GM12891 (cell line): ENCODE measurements at places on chromosomes 12 and 14.

DNA sequence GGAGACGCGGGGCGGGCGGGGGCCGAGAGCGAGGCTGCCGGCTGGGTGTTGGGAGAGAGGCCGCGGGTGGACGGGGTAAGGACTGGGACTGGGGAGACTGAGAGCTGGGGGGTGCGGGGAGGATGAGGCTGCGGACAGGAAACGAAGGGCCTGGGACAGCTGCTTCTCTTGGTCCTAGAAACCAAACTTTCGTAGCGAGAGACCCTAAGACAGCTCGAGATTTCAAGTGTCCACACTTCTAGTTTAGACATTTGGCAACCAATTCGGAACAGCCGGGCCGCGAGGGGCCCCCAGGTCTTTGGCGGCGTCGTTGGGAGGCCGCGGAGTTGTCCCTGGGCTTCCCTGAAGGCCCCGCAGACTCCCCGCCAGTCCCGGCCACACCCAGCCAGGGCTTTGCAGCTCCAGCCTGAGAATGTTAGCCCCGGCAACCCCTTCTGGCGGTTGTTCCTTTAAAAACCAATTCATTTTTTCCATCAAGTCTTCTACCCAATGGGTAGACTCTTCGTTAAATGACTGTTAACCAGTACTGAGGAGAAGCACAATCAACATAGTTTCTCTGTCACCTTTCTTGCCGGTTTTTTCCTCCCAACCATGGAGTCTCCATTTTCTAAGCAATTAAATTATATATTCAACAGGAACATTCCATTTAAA is 11.5 kb downstream of the NKX2-1 start:
- DNase-seq = no peak

GRCh38 chr12:97182769-97183168 is 275.7 kb downstream of the NEDD1 start:
- DNase-seq = no peak

GRCh38 chr14:61489932-61490331 is 168.6 kb downstream of the PRKCH start:
- no peak for DNase-seq

DNA sequence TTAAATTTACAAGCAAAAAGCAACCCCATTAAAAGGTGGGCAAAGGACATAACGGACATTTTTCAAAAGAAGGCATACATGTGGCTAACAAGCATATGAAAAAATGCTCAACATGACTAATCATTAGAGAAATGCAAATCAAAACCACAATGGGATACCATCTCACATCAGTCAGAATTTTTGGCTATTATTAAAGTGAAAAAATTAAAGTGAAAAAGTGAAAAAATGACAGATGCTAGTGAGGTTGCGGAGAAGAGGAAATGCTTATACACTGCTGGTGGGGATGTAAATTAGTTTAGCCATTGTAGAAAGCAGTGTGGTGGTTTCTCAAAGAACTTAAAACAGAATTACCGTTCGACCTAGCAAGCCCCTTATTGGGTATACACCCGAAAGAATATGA is 7.9 kb downstream of the OTOGL start:
- no peak for DNase-seq

GRCh38 chr12:107320929-107321631 is 227.7 kb upstream of the CRY1 start:
- no peak for DNase-seq

DNA sequence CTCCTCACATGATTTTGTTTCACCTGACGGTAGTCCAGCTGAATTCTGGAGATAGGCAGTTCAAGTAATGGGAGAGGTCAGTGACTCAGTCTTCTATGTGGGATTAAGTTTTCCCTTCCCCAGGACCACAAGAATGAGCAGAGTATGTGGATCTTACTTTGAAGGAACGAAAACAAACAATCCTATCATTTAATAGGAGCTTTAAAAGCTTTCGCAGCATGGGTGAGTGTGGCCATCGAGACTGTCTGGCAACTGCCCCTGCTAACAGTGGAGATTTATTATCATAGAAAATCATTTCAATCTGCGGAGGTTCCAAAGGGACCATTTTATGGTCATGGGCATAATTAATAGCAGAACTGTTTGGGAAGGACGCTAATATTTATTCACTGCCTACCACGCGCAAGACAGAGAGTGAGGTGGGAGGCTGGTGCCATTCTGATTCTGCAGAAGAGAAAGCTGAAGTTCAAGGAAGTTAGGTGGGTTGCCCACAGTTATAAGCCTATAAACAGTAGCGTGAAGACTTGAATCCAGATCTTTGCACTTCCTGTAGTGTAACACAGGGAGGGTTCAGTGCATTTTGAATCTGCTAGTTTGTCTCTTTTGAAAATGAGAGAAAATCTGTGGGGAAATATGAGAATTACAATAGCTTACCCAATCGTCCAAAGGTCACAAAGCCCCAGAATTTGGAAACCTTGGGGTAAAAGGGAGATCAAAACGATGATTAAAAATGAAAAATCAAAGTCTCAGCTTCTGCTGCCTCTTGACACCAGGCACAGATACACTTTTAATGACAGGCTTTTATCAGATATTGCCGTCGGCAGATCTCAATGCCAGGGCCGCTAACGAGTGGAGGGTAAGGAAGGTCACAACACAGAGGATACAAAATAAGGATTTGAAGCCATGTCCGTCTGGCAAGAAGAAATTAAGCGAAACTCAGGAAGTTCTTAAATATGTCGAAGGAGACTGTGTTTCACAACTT is 209.6 kb downstream of the CRADD start:
- no peak for DNase-seq

DNA sequence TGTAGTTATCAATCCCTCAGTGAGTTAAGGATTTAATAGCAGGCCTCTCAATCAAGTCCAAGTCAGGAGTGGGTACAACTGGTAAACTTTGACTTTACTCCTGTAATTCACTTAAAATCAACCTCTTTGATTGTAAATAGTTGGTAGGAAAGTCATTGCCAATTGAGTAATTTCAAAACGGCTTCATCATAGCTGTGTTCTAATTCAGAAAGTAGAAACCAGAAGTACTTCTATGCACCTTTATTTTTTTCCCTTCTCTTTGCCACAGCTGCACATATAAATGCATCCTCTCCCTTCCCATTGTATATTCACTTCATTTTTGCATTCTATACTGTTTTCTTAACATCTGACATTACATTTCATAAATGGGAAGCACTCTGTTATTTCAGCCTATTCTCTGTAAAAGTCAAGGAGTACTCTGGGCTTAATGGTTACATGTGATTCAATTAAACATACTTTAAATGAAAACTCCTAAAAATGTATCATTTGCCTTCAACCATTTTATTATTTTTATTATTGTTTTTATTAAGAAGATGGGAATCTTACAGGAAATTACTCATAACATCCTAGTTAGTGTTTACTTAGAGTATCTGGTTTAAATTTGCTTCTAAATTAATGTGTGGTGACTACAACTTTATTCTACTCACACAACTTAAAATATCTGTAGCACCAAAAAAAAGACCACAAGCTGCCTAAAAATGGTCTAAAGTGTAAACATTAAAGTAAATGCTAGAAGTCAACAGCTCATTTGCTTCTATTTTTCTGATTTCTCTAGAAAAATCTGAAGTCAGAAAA is 171.2 kb downstream of the CEP128 start:
- DNase-seq = no peak

- no peak for DNase-seq
Measured at GRCh38 chr12:91874086-91874865, 271.4 kb downstream of the BTG1 start.

DNA sequence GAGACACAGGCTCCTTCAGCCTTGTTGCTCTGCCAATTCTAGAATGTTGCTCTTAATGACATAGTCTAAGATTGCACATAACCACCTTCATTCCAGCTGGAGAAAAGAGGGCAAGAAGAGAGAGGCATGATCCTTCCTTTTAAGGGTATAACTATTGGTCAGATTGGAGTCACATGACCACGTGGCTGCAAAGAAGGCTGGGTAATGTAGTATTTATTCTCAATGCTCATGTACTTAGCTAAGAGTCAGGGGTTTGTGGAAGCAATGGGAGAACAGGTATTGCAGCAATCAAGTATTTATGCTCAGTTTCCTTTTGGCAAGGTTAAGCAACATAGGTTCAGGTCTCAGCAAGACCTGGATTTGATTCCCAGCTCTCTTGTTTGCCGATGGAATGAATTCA is 298.8 kb upstream of the TBX3 start:
- DNase-seq = no peak

DNA sequence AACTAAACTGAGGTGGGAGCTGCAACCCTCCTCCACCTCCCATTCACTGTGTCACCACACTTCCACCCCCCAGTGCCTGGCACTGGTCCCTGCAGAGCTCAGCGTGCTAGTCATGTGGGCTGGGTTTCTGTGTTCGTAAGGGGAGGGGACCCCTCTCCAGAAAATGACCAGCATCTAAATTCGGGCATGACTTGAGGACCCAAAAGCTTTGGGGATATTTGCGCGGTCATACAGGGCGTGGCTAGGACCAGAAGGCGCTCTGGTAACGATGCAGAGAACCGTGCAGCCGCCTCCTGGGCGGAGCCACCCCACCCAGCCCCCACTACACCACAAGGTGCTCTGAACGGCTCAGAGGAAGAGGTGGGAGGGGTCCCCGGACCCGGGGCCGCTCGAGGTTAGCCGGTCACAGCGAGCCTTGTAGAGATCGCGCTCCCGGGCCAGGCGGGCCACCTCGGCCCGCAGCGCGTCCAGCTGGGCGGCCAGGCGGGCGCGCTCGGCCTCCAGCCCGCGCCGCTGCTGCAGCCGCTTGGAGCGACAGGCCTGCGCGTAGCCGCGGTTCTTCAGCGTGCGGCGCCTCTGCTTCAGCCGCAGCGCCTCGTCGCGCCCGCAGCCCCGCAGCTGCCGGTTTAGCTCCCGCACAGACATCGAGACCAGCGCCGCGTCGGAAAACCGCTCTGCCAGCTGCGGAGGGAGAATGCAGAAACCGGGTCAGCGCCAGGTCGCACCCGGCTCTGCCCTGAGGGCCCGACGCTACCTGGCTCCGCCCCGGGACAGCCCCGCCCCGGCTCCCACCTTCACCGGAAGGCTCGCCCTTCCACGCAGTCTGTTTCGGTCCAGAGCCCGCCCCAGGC is 9.8 kb downstream of the CPNE6 start:
- peak; percentile 91 for DNase-seq

DNA sequence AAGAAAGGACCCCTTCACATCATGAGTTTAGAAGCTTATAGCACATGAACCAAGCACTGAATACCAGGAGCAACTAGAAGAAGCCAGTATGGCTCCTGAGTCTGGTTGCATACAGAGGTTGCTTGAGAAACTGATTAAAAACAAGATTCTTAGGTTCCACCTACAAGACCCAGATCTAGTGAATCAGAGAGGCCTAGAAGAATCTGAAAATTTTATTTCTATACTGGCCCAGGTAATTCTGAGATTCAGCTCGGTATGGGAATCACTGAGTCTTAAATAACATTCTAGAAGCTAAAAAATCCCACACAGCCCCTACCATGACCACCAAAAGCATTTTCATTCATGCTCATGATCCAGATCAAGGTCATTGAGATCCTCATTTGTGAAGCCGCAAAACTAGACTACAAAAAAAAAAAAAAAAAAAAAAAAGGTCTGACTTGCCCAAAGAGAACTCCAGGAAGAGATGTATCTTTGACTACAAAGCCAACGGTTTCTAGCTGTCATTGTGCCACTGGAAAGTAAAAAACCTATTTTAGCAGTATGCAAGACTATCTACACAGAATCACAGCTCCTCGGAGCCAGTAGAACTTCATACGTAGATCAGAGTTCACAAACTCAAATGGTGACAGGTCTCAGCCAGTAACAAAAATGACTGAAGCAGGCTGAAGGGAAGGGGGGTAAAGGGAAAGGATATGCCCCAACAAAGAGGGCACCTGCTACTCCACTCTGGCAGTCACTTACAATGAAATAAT is 168.4 kb upstream of the EGLN3 start:
- no peak for DNase-seq

DNA sequence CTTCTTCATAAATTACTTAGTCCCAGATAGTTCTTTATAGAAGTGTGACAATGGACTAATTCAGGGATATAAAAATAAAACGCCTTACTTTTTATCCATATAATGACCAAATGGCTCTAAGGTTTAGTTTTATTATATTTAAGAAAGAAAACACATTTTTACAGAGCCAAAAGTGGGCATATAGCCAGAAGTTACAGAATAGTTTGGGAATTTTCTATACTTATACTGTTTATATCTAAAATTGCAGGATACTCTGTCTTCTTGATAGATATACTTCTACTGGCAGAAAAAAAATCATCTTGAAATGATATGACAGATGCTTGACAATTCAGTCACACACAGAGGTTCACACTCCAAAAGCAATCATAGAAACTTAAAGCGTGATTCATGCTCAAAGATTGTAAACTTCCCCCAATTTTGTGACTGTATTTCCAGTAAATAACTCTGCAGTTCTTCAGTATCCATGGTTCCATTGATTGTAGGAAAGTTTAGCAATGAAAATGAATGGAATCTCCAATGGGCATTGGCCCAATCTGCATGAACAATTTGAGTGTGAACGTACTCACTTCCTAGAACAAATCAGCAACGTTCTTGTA is 307.8 kb downstream of the NOVA1 start:
- DNase-seq = no peak

- DNase-seq = no peak
Measured at GRCh38 chr12:49880756-49881414, 22.8 kb downstream of the FAIM2 start.

DNA sequence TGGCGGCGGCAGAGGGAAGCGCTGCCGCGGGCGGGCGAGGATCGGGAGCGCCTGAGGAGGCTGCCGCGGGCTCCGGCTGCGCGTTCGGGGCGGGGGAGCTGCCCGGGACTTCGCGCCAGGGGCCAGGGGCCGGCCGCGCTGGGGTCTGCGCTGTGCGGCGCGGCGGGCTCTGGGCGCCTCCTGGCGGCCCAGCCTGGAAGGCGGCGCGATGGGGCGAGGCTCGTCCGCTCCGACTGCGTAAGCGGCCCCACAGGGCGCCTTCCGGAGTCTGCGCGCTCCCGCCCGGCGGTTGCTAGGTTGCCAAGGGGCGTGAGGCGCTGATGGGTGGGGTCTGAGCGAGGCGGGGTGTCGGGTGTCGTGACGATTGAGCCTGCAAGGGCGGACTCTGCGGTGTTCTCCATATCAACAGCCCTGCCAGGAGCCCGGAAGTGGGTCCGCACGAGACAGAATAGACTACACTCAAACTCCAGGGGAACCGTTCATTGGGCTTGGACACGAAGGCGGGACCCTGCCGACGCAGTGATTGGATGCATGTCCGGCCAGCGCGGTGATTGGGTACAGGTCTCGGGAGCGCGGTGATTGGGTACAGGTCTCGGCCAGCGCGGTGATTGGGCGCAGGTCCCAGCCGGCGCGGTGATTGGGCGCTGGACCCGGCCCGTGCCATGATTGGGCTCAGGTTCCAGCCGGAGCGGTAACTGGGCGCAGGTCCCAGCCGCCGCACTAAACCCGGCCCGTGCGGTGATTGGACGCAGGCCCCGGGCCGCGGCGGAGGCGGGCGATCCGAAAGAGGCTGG is at the start of gene TEDC1:
TSS of gene TEDC1 (plus strand) at position 675 of the 794 bp plus-strand sequence. CDS start 130 bp downstream, outside the sequence.
- peak; percentile 97 for DNase-seq

DNA sequence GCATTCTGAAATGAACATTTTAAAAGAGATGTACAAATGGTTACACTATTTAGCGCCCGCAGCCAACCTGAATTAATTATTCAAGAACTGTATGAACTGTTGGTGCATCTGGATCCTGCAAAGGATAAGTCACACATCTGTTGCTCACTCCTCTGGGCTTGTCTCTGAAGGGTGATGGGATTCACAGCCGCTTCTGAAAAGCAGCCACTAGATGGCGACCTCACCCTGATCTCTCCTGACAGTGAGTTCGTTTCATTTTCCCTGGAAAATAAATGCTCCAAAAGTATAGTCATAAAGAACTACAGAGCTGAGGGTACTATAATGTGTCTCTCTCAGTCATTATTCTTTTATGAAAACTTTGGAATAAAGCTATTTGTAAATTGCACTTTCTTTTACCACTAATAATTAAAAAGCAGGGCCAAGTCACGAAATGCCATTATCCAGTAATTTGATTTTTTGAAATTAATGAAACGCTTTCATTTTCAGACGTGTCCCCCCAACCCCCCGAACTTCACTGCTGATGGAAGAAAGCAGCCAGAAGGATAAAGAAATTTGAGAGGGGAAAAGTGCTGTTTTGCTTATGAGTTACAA is 789.6 kb downstream of the NRXN3 start:
- peak; percentile 22 for DNase-seq
